ENCODE measurements at places on chromosomes 12 and 14. TPM values are rescaled to one million over a fixed set of nuclear protein-coding genes. Genes with fewer than 3 reads are reported as not detected.

The TPH2 gene
- total RNA-seq: not detected

DNA sequence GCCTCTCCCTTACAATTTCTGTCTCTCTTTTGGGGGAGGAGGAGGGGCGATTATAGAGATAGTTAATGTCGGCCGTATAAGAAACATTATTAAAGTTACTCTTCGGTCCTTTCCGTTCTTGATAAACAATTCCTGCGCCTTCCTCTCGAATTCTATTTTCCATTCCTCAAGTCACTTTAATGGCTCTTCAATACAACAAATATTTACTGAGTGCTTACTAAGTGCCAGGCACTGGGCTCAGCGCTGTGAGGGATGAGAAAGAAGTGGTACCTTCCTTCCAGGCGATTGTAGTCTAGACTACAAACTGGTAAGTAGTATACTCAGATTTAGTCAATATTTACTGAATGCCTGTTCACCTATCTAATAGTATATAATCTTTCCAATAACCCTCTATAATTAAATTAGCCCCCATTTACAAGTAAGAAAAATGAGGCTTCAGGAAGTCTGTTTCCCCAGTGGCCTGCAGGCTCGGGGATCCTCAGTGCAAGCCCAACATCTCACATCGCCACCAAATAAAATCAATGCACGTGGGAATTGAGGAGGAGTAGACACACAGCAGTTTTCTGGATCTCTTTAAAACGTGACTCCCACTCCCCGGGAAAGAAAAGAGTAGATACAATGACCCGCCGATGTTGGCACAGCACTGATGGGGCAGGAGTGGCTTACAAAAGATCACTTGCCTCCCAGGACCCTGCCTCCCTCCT lies 589 bp upstream of the ZNF219 start:
- no peak for DNase-seq

The FLVCR2 gene
- 5.0 TPM for total RNA-seq

DNA sequence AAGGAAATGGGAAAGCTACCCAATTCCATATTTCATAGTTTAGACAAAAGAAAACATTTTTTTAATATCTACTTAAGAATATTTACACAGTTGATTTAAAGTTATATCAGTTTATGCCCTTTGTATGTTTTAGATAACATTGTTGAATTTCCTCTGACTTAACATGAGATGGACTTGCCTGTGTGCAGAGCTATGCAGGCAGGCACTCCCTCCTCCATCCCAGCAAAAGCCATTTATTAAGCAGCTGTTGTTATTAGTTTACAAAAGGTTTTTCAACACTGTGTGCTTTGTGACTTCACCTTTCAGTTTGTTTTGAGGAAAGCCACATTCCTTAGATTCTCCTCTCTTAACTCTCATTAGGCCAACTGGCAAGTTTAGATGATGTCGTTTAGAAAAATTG lies 337.5 kb upstream of the PDE3A start:
- DNase-seq: no peak

GRCh38 chr12:15754233-15754632 lies 35.0 kb downstream of the EPS8 start:
- no peak for DNase-seq

Data from activated naive CD8-positive, alpha-beta T cell treated with anti-CD3 and anti-CD28 coated beads, Interleukin-2, amount 10 ng/mL, durations not matched to agents 7 days and 5 days (primary cell).